OCI-LY7 (cell line): ENCODE measurements at places on chromosomes 6 and 20.

DNA sequence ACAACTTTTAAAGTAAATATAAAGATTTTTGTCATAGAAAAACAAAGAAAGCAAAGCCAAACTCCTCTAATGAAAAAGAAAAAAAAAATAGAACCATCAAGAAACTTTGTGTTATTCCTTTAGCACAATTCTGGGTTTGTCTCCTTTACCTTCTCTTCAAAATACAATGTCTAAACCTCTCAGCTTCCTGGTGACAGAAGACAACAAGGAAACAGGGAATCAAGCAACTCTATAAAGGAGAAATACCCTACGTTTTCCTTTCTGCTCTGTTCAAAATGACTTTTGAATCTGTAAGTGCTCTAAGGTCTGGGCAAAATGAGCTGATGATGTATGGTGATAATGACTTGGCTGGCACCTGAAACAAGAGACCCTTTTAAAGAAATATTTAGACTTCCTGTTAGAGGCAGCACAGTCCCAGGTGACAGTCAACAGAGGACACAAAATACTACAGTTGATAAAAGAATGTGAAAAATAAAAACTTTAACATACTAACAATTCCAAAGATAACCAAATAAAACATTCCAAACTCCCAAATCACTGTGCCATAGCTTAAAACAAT, 101.4 kb downstream of the PRDM1 start:
- peak; percentile 15 for DNase-seq

GRCh38 chr6:111254004-111254778, 166.9 kb downstream of the SLC16A10 start:
- no peak for DNase-seq

DNA sequence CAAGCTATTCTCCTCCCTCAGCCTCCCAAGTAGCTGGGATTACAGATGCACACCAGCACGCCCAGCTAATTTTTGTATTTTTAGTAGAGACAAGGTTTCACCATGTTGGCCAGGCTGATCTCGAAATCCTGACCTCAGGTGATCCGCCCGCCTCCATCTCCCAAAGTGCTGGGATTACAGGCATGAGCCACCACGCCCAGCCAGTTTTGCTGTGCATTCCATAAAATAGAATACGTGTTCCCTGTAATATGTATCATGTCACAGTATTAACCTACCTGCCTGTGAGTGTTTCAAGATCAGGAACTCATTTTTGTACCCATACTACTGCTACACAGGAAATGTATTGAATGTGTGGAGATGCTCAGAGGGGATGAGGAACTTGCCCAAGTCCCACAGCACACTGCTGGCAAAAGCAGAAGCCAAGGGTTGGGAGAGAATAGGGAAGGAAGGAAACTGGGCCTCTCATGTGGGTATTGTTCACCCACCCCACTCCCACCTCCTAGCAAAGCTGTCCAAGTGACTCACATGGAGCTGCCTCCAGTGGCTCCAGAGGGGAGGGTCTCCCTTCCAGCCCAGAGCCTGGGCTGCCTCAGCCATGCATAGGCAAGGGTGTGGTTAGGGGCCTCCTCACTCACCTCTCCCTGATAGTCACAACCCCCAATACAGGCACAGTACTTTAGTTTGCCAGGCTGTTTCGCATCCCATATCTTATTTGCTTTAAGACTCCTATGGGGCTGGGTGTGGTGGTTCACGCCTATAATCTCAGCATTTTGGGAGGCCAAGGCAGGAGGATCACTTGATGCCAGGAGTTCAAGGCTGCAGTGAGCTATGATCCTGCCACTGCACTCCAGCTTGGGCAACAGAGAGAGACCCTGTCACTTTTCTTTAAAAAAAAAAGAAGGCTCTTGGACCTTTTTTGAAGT, 9.4 kb downstream of the HM13 start:
- DNase-seq = no peak

DNA sequence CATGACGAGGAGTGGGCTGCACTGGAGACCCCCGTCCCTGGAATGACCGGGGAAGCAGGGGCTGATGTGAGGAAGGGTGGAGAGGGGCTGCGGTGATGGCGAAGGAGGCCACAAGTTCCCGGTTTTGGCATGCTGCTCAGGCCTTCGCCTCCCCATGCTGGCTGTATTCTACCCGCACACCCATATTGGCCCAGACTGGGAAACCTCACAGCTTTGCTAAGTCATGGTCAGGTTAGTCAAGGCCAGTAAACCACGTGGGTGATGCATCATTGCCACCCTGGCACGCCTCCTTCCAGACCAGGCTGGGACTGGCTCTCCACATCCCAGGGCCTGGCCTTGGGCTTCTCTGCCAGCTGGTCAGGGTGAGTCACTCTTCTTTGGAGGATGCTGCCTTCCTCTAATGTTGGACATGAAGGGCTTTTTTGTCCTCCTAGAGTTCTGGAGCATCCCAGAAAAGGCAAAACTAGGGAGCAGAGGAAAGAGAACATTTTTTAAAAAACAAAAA, 53.8 kb downstream of the PCNA start:
- no peak for DNase-seq

- no peak for DNase-seq
Observed at GRCh38 chr6:123203928-123204327, 207.9 kb downstream of the CLVS2 start.

DNA sequence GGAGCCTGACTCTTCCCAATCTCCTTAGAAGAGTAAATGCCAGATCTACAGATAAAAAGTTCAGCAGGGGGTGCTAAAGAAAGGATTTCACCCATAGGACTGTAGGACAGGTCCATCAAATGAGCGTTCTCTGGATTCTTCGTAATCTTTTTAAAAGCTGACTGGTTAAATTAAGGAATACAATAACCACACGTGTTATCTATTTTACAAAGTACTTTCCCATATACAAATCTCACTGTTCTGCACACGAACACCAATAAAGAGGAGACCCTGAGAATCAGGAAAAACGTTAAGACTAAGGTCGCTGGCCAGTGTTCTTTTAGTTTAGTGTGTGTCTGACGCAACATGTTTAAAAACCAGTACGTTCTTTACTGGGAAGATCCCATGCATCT, 542 bp downstream of the TUBE1 start:
- peak; percentile 50 for DNase-seq

- DNase-seq = peak; percentile 68
Observed at GRCh38 chr6:157034436-157035230, 257.5 kb downstream of the ARID1B start.

- DNase-seq = no peak
Observed at GRCh38 chr6:161951126-161951525, 677.3 kb upstream of the AGPAT4 start.

GRCh38 chr6:13147376-13147775, 181.0 kb downstream of the TBC1D7 start:
- no peak for DNase-seq

GRCh38 chr6:136158971-136159370, 91.1 kb downstream of the MTFR2 start:
- no peak for DNase-seq

GRCh38 chr6:63246581-63246980, 35.3 kb downstream of the FKBP1C start:
- no peak for DNase-seq

DNA sequence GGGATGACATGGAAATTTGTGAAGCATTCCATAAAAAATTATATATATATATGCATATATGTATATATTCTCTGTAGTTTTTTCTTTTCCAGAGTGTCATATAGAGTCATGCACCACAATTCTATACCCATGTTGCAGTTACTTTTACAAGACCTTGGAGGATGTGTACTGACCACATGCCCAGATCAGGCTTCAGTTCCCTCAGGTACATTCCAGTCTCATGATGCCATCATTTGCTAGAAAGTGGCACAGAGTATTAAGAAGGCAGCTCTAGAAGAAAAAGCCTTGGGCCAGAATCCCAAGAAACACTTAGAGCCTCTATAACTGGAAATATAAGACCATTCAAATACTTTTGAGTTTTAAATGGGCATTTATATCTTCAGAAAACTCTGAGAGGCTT, 685.5 kb upstream of the FLRT3 start:
- no peak for DNase-seq

DNA sequence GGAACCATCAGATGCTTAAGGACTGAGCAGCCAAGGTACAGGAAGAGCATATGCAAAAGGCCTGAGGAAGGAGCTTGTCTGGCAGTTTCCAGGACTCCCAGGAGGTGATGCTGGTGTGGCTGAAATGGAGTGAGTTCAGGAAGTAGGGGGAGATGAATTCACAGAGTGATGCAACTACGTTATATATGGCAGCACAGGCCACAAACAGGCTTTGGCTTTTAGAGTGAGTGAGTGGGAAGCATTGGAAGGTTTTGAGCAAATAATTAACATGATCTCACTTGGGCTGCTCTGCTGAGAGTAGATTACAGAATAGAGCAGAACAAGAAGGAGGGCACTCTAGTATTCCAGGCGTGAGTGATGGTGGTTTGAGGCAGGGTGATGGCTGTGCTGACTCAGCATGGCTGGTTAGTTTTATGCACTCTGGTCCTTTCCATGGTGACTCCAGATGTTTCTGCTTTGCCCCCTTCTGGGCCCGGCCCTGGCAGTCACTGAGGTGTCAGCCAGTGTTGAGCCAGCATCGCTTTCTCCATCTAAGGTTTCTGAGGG, 6.5 kb downstream of the BTN2A2 start:
- DNase-seq = peak; percentile 41

- peak; percentile 71 for DNase-seq
Observed at GRCh38 chr20:63830841-63831588, at the start of gene ZBTB46. ZBTB46 (minus strand) TSS chr20:63831264; CDS start chr20:63790757, 40,507 bp downstream.

- no peak for DNase-seq
Observed at GRCh38 chr6:42110683-42111082, 31.7 kb downstream of the C6orf132 start.

DNA sequence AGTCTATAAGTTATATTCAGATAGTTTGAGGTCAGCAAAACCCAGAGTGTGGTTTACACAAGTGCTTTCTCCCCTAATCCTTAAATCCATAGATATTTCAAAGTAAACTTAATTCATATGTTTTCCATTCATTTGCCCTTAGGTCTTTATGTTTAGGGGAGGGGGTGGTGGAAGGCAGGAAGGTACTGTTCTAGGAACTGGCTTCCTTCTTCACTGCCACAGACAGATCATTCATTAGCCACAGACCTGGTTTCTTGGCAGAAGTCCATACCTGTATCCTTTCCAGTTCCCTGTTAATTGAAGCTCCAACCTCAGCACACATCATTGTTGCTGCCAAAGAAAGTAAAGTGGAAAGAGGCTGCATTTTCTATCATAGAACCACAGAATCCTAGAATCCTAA, 123.0 kb downstream of the AIG1 start:
- no peak for DNase-seq

GRCh38 chr20:19893356-19893755, 123.8 kb upstream of the NAA20 start:
- DNase-seq = no peak

DNA sequence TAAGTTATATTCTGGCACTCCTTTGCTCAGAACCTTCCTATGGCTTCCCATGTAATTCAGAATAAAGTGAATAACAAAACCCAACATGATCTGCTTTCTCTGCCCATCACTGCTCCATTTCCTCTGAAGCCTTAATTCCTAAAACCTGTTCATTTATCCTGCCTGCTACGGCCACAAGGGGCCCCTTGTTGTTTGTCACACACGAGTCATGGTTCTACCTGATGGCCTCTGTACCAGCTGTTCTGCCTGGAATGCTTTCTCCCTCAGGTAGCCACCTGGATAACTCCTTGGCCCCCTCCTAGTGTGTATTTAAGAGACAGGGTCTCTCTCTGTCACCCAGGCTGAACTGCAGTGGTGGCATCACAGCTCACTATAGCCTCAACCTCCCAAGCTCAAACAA, 26.8 kb downstream of the ERGIC3 start:
- DNase-seq = peak; percentile 58

- DNase-seq = peak; percentile 19
Observed at GRCh38 chr6:53103993-53104675, 38.9 kb downstream of the FBXO9 start.

DNA sequence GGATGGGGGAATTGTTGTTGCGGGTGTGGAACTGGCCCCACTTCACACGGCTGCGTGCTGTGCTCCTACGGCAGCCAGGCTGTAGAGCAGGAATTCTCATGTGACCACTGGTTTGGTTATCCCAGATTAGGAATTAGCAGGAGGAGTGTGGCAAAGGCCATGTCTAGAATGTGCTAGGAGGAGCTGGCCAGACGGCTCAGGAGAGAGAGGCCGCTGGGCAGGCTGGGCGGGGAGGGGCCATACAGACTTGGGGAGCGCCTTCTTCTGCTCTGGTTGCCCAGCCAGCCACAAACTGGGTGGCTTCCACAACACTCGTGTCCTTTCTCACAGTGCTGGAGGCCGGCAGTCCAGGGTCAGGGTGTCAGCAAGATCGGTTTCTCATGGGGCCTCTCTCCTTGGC, 245.0 kb upstream of the QKI start:
- DNase-seq = no peak

DNA sequence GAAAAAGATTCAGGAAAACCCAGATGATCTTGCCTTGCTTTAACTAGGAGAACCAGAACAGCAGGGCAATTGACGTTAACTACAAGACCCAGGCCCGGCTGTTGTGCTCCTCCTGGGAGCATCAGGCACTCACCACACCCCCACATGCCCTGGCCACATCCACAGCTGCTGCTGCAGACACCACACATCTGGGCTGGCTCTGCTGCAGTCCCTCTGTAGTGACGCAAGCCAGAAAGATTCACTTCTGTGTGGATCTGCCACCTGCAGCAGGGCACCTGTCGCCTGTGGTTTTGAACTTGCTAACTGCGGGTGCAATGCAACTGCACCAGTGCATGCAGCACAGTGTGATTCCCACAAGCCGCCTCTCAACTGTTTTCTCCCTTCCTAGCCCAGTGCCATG, 228.8 kb downstream of the SYNDIG1 start:
- peak; percentile 35 for DNase-seq

GRCh38 chr6:21395121-21395520, 198.4 kb upstream of the SOX4 start:
- DNase-seq = no peak

GRCh38 chr20:14288341-14289330, 48.8 kb downstream of the FLRT3 start:
- no peak for DNase-seq

GRCh38 chr6:53066077-53066417, 843 bp downstream of the FBXO9 start:
- DNase-seq = peak; percentile 15

DNA sequence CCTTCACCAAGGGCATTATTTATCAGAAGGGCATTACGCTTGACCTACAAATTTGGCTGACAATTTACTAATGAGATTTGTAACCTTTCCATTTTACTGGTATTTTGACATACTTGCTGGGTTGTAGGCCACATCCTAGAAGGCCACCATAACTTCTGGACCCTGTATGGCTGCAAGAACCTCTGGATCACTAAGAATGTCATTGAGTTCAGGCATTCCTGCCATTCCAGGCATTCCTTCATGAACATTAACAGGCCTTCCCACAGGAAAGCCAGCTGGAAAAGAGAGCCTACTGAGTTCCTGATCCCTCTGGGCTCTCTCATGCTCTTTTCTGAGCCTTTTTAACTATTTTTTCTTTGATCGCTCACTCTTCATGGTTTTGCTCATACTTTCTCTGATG, 28.4 kb upstream of the SLC35A1 start:
- DNase-seq = no peak

GRCh38 chr6:3147914-3148757, 9.2 kb downstream of the TUBB2A start:
- DNase-seq = no peak

DNA sequence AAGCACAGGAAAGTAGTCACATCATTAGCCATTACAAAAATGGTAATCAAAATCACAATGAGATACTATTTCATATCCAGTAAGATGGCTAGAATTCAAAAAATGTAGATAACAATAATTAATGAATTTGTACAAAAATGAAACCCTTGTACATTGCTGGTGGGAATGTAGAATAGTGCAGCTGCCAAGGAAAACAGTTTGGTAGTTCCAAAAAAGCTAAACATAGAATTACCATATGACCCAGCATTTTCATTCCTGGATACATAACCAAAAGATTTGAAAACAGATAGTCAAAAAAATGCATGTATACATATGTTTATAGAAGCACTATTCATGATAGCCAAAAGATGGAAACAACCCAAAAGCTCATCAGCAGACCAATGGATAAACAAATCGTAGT, 251.1 kb upstream of the RAB32 start:
- DNase-seq = no peak
